ENCODE measurements at places on chromosomes 3 and 15. TPM values are rescaled to one million over a fixed set of nuclear protein-coding genes. Genes with fewer than 3 reads are reported as not detected.

The HGD gene
- 72.3 TPM for polyA plus RNA-seq

The STARD5 gene
- polyA plus RNA-seq, result 3.9 TPM

The MYRIP gene
- polyA plus RNA-seq, result 1.9 TPM

- no peak for DNase-seq
Measured at GRCh38 chr3:34283751-34284150, 485.3 kb downstream of the PDCD6IP start.

- no peak for DNase-seq
Measured at GRCh38 chr3:168678730-168679129, 583.0 kb upstream of the GOLIM4 start.

DNA sequence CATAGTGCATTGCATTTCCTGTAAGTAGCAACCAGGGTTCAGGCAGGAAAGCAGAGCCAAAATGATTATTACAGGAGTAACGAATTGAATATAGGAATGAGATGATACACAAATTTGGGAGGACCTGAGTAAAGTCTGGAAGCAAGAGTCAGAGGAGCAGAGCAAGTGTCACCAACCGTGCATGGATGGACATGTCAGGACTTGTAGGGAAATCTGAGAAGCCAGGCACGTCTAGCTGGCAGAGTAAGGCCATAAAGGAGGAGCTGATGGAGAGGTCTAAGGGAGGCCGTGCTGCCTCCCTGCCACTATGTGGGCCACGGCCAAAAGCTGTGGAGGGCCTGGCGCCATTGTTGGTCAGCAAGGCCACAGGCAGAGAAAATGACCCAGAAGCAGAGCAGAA, 22.4 kb downstream of the GJD2 start:
- no peak for DNase-seq
